ENCODE measurements at places on chromosomes 7 and 10.

- no peak for DNase-seq
Observed at GRCh38 chr10:3549118-3549517, 235.9 kb downstream of the KLF6 start.

DNA sequence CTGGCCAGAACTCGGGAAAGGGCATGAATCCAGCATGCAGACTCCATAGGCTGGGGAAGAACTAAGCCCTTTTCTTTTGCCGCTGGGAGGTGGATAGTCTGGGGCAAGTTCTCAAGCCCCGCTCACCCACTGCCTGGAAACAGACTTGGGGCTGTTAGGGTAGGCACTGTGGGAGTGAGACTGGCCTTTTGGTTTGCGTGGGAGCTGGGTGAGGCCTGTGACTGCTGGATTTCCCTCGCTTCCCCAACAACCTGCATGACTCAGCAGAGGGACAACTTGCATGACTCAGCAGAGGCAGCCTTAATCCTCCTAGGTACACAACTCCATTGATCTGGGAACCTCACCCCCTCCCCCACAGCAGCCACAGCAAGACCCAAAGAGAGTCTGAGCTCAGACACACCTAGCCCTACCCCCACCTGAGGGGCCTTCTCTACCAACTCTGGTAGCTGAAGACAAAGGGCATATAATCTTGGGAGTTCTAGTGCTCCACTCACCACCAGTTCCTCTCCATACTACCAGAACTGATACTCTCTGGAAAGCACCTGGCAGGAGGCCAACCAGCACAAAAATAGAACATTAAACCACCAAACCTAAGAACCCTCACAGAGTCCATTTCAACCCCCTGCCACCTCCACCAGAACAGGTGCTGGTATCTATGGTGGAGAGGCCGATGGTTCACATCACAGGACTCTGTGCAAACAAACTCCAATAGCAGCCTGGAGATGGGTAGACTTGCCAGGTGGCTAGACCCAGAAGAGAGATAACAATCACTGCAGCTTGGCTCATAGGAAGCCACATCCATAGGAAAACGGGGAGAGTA is 81.4 kb upstream of the LAMB4 start:
- no peak for DNase-seq

GRCh38 chr7:83469076-83469475 is 179.9 kb downstream of the SEMA3E start:
- DNase-seq = no peak

GRCh38 chr7:132758986-132759385 is 182.7 kb upstream of the PLXNA4 start:
- DNase-seq = no peak

- DNase-seq = no peak
Observed at GRCh38 chr10:102065561-102066398, 631 bp downstream of the HPS6 start.

DNA sequence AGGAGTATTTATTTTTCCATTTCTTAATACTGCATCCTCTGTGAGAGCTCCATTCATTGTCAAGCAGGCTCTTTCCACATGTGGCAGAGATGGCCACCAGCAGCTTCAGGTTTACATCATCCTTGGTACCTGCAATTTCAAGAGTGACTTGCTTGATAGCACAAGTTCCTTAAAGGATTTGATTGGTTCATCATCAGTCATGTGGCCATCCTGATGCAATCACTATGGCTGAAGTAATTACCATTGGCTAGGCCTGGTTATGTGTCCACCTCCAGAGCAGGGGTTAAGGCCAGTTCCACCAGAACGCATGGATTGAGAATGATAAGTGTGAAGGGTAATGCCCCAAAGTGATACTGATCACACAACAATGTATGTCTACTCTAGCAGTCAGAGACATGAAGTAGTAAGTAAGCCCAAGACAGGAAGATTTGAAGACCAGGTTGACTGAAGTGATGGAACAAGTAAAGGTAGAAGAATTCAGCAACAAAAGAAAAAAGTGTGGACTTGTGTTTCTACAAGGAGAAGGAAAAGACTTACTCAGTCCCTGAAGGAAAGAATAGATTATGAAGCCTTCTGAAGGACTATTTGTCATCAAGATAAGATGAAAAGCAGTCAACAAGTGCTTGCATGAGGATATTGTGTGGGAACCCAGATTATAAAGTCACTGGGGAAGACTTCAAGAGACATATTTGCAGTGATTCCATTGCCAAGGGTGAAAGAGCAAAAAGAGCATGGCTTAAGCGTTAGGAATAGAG is 26.4 kb upstream of the PRKAR2B start:
- DNase-seq = no peak

DNA sequence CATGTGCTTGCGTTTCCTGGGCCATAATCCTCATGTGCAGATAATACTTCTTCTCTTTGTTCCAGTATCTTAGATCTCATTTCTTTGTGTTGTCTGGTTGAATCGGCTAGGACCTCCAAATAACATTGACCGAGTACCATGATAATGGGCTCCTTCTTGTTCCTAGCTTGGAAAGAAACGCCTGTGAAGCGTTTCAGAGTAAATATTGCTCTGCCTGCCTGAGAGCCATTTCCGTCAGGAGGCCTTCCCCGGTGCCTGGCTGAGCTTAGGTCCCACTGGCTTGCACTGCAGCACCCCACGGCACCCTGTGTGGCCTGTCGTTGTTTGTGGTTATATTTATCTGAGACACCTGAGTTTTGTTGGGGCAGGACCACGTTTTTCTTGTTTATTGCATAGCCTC is 17.7 kb downstream of the FOXK1 start:
- no peak for DNase-seq

Measured in coronary artery (tissue), 2 donors.